ENCODE measurements at places on chromosomes 6 and 20.

GRCh38 chr6:16482702-16483314 lies 244.4 kb downstream of the GMPR start:
- no peak for DNase-seq

DNA sequence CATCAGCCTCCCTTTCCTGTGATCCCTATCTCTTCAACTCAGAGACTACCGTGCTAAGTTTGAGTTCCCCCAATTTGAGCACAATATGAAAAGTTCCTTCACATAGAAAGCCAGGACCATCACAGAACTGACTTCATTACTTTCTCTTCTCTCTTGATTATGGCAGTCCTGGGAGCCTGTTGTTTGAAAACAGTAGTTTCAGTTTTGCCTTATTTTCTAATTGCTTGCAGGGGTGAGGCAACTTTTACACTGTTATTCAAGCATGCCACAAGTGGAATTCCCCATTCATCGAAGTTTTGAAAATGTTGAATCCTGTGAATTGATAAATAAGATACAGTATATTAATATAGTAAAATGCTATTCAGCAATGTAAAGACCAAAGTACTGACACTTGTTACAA lies 569.7 kb upstream of the MARCKS start:
- no peak for DNase-seq

DNA sequence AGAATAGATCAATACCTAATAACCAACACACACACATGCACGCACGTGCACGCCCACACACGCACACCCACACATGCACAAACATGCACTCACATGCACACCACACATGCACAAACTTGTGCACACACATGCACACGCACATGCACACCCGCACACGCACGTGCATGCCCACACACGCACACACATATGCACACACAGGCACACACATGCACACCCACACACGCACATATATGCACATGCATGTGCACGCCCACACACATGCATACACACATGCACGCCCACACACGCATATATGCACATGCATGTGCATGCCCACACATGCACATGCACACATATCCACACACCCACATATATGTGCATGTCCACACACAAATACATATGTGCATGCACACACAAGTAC lies 26.2 kb upstream of the CHRNA4 start:
- DNase-seq = no peak

GRCh38 chr20:34271956-34272355 lies 30.7 kb downstream of the ASIP start:
- no peak for DNase-seq

- DNase-seq = no peak
Observed at GRCh38 chr6:90488816-90489215, 98.1 kb downstream of the MAP3K7 start.

GRCh38 chr6:1127597-1128288 lies 184.2 kb upstream of the FOXQ1 start:
- no peak for DNase-seq
